ENCODE measurements at places on chromosomes 13 and 19.

- no peak for DNase-seq
Measured at GRCh38 chr19:55443045-55443823, at the start of gene SHISA7. SHISA7 (minus strand) TSS chr19:55443300; CDS start chr19:55442863, 437 bp downstream.

GRCh38 chr19:2589441-2589840 lies 113.1 kb downstream of the GNG7 start:
- DNase-seq: no peak

DNA sequence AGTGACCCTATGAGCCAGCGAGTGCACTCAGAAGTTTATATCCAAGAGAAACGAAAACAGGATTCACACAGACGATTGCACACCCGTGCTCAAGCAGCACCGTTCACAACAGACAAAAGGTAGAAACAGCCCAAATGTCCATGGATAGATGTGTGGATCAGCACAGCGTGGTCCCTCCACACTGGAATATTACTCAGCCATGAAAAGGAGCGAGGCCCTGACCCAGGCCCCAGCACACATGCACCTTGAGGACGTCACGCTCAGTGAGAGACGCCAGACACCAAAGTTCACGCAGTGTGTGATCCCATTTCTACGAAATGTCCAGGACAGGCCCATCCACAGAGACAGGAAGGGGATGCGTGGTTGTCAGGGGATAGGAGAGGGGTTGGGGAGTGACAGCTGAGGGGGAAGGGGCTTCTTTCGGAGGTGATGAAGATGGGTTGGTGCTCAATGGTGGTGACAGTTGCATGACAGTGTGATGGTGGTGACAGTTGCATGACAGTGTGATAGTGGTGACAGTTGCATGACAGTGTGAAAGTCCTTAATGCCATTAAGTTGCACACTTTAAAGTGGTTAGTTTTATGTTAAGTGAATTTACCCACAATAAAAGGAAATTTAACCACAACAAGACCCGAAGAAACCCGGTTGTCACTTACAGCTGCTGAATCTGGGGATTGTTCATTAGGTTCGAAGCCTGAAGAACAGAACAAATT lies 18.9 kb upstream of the SLC39A3 start:
- DNase-seq: no peak

GRCh38 chr19:8231073-8231604 lies 22.0 kb downstream of the CERS4 start:
- DNase-seq: no peak

- DNase-seq: no peak
Measured at GRCh38 chr19:45852983-45853382, 10.0 kb downstream of the SYMPK start.

DNA sequence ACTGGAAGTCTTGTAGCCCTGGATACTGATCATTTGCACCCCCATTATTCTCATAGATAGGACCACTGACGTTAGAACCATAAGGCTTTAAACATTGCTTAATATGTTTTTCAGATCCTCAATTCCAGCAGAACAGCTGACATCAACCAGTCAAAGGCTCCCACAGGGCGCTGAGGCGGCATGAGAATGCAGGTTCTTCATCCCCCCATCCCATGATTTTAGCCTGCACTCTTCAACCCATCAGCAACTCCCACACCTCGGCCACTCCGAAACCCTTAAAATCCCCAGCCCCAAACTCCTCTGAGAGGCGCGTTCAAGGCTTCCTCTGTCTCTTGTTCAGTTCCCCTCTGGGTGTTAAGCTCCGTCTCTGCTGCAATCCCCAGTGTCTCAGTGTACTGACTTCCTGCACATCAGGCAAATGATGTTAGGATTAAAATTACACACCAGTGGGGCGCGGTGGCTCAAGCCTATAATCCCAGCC lies 24.3 kb upstream of the LAMP1 start:
- no peak for DNase-seq
